ENCODE measurements at places on chromosomes 2 and 18.

DNA sequence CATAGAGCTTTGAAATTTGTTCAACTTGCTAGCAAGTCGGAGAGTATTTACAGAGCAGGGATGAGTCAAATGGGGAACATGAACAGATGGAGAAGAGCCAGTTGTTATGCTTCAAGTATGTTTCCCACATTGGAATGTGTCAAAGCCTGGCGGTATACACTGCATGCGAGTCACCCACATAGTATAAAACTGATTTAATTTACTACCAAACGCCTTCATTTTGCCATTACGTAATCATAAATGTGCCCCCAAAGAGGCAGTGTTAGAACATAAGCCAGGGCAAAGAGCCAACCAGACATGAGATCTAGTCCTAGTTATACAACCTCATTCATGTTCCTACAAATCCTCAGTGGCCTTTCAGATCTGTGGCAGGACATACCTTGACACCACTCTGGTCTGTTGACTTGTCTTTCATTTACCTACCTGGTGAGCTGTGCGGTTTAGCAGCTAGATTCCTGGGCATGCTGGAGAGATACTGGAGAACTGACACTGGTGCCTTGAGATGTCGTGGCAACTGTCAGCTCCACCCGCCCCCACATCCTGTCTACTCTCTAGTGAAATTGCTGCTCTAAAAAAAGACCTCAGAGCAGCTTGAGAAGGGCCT, 21.7 kb upstream of the NRP2 start:
- no peak for DNase-seq

DNA sequence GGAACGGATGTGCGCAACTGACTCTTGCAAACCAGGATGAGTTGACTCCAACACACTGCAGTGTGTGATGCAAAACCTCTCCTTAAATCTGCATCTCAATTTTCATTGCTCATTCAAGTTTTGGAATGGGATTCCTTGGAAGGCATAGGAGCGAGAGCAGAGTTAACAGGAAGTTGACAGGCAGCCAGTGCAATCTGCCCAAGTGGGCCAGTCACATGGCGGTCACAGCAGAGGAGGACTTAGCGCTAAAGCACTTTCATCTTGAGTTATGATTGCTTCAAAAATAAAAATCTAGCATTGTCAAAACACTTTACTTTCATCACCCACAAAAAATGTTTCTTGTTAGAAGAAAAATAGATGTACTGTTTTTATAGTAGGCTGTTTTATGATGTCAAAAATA, 439.0 kb downstream of the FBXO15 start:
- no peak for DNase-seq

- DNase-seq = no peak
These were observed 135.6 kb downstream of the CCBE1 start for GRCh38 chr18:59561612-59562011.

GRCh38 chr2:234341306-234341985, 155.4 kb downstream of the ARL4C start:
- no peak for DNase-seq

GRCh38 chr18:8741532-8741931, 36.2 kb downstream of the MTCL1 start:
- DNase-seq = no peak

- DNase-seq = peak; percentile 27
These were observed 150.9 kb downstream of the SMAD7 start for GRCh38 chr18:48799724-48800315.
